ENCODE measurements at places on chromosomes 11 and 22.

GRCh38 chr22:47692811-47693210 lies 930.4 kb downstream of the TBC1D22A start:
- DNase-seq = no peak

DNA sequence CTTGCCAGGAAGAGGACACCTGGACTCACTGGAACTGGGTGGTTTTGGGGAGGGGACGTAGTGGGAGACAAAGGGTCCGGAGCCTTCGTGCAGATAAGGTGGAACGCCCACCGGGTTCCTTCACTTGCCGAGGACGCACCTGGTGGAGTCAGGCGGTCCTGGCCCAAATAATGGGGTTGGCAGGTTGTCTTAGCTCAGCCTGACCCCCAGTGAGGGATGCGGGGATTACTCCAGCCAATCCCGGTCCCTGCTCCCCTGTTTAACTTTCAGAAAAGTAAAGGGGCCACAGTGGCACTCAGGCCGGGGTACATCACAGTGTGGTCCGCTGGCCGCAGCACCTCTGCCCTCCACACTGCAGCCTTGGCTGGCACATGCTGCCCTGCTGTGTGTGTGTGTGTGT lies 18.0 kb downstream of the A4GALT start:
- DNase-seq = no peak

GRCh38 chr11:73804712-73805111 lies 17.0 kb downstream of the MRPL48 start:
- DNase-seq = no peak

GRCh38 chr11:69638941-69639681 lies 1.8 kb upstream of the CCND1 start:
- DNase-seq = peak; percentile 95

DNA sequence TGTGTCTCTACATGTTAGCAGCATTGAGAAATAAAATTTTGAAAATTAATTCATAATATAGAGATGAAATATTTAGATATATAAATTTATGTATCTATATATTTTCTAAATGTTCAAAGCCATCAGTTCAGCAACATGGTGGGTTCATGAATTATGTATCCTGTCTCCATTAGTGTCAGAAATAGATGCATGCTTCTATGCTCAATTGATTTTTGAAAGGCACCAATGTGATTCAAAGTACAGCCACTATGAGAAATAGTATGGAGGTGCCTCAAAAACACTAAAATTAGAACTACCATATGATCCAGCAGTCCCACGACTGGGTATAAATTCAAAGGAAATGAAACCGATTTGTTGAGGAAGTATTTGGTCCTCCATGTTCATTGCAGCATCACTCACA lies 128.6 kb upstream of the SYN3 start:
- no peak for DNase-seq

DNA sequence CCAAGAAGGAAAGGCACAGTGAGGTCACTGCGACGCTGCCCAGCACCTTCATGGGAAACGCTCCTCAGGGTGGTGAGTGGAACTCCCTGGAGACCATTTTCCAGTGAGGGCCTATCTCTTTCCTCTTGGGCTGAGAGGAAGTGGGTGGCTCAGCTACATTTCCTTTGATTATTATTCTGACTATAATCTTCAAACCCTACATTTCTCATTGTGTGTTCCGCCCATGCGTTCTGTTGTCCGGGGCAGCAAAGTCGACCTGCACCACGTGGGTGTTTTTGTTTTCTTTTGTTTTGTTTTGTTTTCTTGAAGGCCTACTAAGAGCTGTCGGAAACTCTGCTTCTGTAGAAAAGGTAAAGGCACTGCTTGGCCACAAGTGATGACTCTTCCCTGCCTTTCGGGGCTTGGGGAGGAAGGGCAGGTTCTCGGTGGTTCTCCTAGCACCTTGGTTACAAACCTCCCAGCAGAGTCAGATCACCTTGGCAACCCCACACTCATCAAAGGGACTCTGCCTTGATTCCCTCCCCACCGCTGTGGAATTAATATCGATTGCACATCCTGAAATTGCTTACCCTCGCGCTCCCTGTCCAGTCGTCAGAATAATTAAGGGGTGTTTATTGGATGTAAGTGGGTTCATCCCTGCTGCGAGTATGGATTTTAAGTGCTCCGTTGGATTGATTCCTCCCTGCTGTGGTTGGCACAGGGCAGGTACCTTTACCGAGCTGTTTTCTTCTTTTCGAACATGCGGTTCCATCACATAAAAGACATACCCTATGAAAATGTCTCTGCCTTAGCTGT lies 7.3 kb downstream of the PARVB start:
- no peak for DNase-seq

- DNase-seq = no peak
Observed at GRCh38 chr11:66267039-66267378, 1.4 kb upstream of the RAB1B start.

DNA sequence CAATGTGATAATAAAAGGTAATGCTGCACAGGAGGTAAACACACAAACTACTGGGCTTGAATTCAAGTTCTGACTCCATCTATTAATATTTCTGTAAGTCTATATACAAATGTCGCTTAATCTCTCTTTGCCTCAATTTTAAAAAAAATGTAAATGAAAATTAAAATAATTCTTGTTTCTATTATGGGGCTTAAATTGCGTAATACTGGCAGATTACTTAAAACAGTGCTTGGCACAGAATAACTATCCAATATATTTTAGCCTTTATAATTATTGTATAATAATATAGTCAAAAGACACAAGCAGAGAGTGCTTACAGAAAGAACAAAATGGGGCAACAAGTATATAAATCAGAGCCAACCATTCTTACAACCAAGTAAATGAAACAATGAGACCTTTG lies 489.1 kb downstream of the CNTN5 start:
- no peak for DNase-seq

- peak; percentile 77 for DNase-seq
Observed at GRCh38 chr11:11416917-11417316, 63.9 kb upstream of the CSNK2A3 start.

DNA sequence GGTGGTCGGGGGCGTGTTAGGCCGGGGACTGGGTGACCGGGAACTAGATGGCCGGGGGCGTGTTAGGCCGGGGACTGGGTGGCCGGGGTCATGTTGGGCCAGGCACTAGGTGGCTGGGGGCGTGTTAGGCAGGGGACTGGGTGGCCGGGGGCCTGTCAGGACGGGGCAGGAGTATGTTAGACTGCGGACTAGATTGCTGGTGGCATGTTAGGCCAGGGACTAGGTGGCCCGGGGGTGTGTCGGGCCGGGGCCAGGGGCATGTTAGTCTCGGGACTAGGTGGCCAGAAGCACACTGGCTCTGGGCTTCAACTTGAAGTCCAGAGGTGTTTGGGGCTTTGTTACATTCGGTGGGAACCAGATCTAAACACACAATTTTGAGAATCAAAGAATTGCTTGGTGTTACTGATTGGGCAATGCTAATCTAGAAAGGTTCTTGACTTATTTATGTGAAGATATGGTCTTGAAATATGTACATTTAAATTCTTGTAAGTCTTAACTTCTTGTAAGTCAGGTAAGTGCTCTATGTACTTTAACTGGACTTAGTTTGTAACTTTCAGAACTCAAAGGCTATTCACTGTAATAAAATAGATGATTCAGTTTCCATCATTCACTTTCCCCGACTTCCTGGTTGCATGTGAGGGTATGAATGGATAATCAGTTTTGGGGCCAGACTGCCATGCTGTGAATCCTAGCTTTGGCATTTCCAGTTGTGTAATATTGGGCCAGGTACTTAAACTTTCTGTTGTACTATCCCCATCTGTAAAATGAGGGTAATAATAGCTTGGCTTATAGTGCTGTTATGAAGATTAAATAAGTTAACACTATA lies 1.1 kb downstream of the EXT2 start:
- no peak for DNase-seq

GRCh38 chr11:122319691-122320620 lies 203.9 kb upstream of the BLID start:
- no peak for DNase-seq

- DNase-seq = no peak
Observed at GRCh38 chr22:29397791-29398190, 9.4 kb upstream of the AP1B1 start.

DNA sequence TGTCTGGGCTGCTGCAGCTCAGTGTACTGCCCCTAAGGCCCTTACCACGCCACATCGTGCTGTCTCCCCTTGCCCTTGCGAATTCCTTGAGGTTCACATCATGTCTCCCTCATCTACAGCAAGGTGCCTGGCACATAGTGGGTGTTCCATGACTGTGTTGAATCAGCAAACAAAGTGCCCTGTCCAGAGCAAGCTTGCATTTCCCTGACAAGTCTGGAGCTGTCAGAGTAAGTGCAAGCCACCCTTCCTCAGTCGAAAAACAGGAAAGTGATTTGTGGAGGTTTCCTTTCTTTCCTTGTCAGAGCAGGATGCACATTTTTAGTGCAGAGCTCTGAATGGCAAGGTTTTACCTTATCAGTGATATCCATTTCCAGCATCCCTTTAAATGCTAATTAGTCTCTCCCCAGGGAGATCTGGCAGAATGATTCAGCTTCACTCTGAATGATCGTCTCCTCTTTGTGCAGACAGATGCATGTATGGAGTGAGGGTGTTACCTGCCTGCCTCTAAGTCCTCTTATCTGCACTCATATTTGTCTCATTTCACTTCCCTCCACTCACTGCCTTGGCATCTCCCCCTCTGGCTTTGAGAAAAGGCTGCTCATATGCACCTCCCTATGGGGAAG lies 331.2 kb downstream of the TMEM135 start:
- DNase-seq = no peak

GRCh38 chr11:102920118-102920684 lies 35.3 kb downstream of the MMP13 start:
- no peak for DNase-seq

- no peak for DNase-seq
Observed at GRCh38 chr11:2772544-2773031, 72.8 kb upstream of the KCNQ1OT1 start.

DNA sequence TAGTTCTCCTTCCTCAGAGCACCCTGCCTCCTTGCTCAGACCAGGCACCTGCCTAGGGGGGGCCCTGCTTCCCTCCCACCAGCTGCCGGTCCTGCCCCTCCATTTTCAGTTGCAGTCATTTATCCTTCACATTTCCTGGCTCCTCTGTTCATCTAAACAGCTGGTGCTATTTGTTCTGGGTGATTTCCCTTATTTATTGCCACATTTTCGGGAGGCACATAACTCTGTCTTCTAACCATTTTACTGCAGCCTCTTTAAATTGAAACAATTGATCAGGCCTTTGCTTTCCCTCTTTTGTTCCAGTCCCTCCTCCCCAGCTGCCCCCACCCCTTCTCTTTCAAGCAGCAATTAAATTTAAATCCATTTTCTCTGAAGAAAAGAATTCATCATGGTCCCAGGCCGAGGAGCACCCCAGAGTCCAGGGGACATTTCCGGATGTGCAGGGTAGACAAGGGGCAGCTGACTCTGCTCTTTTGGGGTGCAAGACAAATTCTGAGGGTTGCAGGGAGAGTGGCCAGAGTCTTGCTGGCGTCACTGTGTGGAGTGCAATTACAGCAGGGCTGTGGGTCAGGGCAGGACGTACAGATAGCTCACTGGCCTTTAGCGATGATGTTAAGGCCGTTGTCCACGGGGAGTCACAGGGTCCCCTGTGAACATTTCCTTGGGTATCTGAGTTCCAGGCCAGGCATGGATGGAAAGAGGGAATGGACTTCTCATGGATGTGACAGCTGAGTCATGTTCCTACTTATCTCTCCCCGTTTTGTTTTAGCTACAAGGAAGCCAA lies 476.4 kb downstream of the TBC1D22A start:
- no peak for DNase-seq

- DNase-seq = no peak
Observed at GRCh38 chr22:50739279-50739691, 1.3 kb downstream of the ACR start.

DNA sequence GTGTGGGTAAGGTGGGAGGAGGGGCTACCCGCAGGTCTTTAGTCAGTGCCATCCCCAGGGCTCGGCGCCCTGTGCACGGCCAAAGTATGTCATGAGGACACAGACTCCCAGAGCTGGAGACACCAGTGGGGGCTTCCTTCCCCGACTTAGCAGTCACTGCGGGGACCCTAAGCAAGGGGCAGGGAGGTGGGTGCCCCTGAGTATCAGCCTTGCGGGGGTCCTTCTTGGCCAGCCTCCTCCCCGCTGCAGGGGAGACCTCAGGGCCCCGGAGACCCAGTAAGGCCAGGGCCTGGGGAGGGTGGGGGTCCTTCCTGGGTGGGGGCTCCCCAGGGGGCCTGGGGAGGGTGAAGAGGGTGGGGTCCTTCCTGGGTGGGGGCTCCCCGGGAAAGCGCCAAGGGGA lies 673.8 kb downstream of the BRD1 start:
- DNase-seq = no peak

DNA sequence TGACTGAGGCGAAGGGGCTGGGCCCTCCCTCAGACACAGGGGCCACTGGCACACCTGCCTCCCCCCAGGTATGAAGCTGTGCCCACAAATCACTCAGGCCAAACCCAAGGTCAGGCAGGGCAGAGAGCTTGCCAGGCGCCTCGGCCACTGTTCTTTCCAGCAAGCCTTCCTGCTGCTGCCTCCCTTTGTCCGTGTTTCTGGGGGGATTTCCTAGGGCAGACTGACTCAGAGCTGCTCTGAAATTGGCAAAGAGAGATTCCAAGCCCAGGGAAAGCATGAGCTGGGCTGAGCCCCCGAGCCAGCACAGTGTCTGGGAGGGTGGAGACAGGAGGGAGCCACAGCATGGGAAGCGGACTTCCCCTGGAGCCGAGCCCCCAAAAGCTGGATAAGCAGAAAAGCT lies 33.2 kb downstream of the PPP2R1B start:
- DNase-seq = peak; percentile 71

GRCh38 chr11:99571094-99571493 lies 550.3 kb downstream of the CNTN5 start:
- DNase-seq = no peak

DNA sequence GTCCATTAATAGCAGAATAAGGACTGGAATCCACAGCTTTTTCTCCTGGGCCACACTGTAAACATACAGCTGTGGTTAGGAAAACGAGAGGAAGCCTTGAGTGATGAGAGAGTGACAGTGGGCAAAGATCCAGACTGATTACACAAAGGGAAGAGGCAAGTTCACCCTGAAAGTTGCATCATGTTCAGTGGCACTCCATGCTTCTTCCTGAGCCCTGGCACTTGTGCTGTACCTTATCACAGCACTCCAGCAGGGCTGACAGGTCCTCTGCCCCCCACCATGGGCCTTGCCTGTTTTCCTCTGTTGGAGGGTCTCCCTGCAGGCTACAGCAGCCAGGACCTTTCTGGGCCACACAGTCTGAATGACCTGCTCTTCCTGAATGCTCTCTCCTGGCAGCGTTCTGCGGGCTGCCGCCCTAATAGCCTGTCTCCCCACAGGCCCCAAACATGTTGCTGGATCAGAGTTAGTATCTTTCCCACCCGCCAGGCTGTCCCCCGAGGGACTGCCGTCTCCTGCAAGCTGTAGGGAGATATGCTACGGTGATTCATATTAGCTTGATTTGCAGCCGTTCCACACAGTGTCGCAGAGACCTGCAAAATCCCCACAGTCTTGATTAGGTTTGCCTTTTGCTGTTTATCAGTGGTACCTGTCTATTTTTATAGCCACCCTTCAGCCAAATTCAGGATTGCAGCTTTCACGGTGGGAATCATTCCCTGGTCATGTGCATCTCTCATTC lies 60.2 kb downstream of the NTM start:
- DNase-seq = no peak

DNA sequence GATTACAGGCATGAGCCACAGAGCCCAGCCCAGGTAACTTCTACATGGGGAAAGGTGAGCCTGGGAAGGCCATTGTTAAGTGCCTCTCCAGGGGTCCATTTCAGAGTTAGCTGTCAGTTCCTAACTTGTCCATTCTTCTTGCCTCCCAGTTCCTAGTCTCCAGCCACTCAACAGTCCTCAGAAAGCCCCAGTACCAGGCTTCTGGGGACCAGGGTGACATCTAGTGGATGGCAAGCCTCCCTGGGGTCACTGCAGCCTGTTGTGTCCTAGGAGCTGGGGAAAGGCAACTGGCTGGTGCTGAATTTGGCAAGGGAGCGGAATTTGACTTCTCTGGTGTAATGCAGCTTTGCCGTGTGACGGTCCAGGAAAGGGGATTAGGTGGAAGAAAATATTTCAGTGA lies 2.1 kb downstream of the LGALS12 start:
- peak; percentile 14 for DNase-seq

Measured in fibroblast of gingiva (primary cell).